A172 (cell line): ENCODE measurements at places on chromosomes 4 and X. TPM values are rescaled to one million over a fixed set of nuclear protein-coding genes. Genes with fewer than 3 reads are reported as not detected.

The XPNPEP2 gene
- total RNA-seq = not detected in 2 replicates

DNA sequence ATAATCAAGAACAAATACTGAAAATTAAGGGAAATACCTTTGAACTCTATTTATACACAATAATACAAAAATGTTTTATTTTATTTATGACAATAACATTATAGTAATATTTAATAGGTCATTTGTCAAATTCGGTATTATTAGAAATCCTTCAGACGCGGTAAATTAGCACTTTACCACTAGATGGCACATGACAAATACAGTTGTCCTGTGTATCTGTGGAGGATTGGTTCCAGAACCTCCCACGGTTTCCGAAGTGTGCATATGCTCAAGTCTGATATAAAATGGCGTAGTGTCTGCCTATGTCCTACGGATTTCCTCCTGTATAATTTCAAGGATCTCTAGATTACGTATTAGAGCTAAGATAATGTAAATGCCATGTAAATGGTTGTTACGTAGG is 8.1 kb upstream of the LINC00632 start:
- DNase-seq = no peak

GRCh38 chr4:151887816-151888180 is 127.0 kb upstream of the GATB start:
- no peak for DNase-seq

DNA sequence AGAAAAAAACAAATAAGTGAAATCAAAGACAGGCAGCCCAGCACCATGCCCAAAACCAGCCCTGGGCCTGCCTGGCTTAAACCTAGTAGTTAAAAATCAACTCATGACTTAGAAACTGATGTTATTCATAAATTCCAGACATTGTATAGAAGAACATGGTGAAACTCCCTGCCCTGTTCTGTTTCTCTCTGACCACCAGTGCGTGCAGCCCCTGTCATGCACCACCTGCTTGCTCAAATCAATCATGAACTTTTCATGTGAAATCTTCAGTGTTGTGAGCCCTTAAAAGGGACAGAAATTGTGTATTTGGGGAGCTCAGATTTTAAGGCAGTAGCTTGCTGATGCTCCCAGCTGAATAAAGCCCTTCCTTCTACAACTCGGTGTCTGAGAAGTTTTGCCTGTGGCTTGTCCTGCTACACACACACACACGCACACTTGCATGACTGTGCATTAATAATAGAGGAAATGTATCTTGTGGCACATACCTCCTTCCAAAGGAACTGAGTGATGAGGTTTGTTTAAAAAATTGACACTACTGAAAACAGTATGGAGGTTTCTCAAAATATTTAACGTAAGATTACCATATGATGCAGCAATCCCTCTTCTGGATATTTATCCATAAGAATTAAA is 39.2 kb upstream of the UGT2B7 start:
- DNase-seq = no peak
